ENCODE measurements at places on chromosomes 16 and 17.
A peak's percentile ranks its signal among the peaks of the same experiment; 100 is the strongest.

- no peak for DNase-seq
These were observed 152.5 kb downstream of the XYLT1 start for GRCh38 chr16:17318238-17318637.

DNA sequence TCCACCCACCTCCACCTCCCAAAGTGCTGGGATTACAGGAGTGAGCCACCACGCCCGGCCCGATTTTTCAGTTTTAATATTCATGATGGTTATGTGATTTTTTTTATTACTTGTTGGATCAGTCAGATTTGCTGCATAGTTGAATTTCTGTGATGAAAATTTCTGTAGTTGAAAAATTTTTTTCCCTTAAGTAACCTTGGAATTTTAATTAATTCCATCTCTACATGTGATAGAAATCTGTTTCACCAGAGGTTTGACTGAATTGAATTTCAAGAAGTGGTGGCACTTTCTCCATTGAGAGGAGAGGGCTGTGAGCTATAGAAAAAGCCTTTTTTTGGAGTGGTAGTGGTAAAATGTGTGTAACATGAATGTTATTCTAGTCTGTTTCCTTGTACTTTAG is 24.7 kb downstream of the WIPF2 start:
- no peak for DNase-seq

- DNase-seq, result no peak
These were observed 8.5 kb upstream of the ZFHX3 start for GRCh38 chr16:73056448-73056847.

DNA sequence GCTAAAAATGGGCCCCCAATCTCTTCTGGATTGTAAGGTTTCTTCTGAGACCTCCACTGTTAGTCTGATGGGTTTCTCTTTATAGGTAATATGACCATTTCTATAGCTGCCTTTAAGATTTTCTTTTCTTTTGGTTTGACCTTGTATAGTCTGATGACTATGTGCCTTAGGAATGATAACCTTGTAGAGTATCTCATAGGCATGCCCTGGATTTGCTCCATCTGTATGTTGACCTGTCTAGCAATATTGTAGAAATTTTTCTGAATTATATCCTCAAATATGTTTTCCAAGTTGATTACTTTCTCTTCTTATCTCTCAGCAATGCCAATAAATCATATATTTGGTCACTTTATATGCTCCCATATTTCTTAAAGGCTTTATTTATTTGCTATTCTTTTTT is 1403.8 kb upstream of the GOT2 start:
- no peak for DNase-seq

- no peak for DNase-seq
These were observed 373.5 kb downstream of the KCNJ2 start for GRCh38 chr17:70542876-70543275.

DNA sequence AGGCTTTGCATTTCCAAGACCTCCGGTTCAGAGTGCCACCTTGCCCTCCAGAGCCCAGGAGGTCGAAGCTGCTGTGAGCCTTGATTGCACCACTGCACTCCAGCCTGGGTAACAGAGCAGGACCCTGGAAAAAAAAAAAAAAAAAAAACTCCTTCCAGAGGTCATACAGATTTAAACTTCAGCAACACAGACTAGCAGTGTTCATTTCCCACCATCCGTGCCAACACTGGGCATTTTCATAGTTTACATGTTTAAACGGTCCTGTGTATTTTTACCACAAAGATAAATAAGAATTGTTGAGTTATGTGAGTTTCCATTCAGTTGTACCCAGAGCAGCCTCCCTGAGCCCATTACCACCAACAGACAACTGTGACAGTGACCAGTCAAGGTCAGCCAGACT is 50.4 kb downstream of the ZDHHC7 start:
- DNase-seq, result no peak

DNA sequence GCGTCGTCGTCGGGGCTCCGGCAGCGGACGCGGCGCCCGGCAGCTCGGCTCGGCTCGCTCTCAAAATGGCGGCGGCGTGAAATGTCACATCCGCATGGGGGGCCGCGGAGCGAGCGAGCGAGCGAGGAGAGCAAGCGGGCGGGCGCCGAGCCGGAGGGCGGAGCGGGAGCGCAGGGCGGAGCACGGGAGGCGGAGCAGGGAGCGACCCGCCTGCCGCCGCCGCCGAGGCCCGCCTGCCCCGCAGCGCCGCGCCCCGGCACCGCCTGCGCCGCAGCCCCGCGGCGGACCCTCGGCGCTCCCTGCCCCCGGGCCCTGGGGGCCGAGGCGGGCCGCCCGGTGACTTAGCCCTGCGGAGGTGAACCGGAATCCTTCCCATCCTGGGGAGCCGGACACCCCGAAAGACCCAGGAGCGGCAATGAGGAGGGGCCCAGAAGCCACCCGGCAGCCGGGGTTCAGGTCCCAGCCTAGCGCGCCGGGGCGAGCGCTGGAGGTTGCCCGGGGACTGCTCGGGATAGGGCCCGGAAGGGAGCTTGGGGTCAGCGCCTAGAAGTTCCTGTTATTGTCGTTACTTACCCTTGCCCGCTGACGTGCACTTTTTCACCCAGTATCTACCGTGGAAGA is at the start of gene USP7:
USP7 (minus strand) TSS at position 86 of the 621 bp plus-strand sequence. CDS start 621 bp downstream, outside the sequence.
- DNase-seq, result peak; percentile 92

DNA sequence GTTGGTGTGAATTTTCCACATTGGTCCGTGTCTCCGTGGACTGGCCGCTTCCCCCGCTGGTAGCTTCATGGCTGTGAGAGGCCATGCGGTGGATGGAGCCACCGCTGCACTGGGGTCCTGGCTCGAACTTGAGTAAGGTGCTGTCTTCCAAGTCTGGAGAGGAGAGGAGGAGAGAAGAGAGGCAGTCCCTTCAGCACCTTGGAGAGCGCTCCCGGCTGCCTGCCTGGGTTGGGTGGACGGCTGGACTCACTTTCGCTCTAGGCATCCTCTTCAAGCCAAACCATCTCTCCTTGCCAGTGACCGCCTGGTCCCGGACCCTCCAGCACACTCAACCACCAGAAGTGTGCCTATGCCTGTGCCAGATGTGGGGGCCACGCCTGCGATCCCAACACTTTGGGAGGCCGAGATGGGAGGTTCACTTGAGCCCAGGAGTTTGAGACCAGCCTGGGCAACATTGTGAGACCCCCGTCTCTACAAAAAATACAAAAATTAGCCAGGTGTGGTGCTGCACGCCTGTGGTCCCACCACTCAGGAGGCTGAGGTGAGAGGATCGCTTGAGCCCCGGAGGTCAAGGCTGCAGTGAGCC is 6.2 kb downstream of the JPH3 start:
- no peak for DNase-seq

GRCh38 chr16:17431012-17431411 is 39.7 kb downstream of the XYLT1 start:
- no peak for DNase-seq

- no peak for DNase-seq
These were observed 1.0 kb downstream of the HOXB2 start for GRCh38 chr17:48543854-48544348.

GRCh38 chr17:78716814-78717393 is 65.2 kb downstream of the CYTH1 start:
- DNase-seq, result peak; percentile 68

- no peak for DNase-seq
These were observed 46.3 kb downstream of the CYB5D2 start for GRCh38 chr17:4189280-4189679.

DNA sequence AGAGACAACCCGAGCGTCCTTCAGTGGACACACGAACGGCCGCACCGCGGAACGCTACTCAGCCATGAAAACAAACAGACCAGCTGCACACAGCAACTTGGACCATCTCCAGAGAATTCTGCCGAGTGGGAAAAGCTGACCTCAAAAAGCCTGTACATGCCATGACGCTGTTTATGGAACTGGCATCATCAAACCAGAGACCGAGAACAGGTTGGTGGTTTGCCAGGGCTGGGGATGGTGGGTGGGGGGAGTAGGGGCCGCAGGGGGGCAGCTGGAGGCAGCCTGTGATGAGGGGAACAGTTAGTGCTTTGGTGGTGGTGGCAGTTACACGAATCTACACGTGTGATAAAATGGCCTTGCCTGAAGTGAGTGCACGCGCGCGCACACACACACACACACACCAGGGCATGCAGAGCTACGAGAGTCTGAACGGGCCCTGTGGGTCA is 169.8 kb downstream of the LAT start:
- no peak for DNase-seq

DNA sequence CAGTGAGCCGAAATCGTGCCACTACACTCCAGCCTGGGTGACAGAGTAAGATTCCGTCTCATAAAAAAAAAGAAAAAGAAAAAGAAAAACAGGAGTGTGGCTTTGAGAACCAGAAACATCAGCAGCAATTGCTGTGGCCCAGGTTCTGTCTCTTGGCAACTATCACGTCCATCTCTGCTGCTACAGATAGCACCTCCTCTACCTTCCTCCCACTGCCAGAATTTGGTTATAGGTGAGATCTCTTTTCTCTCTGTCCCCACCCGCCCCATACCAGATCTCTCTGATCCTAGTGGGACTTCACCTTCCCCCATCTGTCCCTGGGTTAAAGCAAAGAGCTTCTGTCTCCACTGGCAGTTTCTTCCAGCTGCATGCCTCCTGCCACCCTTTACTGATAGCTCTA is 3.1 kb downstream of the TLCD2 start:
- DNase-seq, result no peak

GRCh38 chr16:53892155-53892554 is 188.2 kb downstream of the FTO start:
- peak; percentile 29 for DNase-seq

DNA sequence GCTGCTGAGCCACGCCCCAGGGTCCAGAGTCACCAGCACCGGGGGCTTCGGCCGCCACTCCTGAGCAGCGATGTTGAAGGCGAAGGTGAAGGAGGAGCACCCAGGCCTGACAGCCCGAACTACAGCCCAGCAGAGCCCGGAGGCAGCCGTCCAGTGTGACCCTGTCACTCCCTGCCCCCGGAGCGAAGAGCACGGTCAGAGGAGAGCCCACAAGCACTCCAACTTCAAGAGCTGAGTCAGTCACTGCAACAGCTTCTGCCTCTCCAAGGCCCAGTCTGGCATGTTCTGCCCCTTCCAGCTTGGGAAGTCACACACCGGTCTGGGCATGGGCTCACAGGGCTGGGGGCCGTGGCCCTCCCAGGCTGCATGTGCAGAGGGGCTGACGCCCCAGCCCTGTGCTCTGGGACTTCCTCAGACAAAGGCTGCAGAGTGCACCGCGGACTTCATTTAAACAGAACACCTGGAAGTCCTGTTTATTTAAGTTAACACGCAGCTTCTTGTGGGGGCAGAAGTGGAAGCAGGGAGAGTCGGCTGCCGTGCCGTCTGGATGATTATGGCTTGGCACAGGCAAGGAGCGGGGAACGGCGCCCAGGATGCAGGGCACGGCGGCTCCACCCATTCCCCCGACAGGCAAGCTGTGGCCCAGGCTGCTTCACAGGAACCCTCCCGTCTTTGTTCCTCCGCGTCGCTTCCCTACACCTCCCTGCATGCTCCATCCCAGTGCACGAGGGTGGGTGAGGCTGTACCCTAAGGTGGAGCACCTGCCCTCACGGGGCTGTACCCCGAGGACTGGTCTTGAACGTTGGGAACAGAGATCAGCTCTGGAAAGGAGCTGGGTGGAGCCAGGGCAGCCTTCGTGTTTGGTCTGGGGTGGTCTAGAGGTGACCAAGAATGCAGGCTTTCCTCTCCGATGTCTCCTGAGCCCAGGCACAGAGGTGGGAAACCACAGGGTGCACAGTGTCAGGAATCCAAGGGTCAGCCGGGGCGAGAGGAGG is 68.9 kb upstream of the METRNL start:
- no peak for DNase-seq

DNA sequence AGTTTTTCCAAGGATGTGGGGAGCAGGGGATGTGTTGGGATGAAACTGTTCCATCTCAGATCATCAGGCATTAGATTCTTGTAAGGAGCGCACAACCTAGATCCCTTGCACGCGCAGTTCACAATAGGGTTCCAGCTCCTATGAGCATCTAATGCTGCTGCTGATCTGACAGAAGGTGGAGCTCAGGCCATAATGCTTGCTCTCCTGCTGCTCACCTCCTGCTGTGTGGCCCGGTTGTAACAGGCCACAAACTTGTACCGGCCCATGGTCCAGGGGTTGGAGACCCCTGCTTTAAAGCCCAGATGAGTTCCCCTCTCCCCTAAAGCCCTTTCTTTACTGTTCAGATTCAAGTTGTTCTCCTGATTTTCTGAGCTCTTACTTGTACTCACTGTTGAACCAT is 44.8 kb downstream of the RNF135 start:
- no peak for DNase-seq

- DNase-seq, result no peak
These were observed 45.3 kb downstream of the COX4I1 start for GRCh38 chr16:85844786-85845185.

DNA sequence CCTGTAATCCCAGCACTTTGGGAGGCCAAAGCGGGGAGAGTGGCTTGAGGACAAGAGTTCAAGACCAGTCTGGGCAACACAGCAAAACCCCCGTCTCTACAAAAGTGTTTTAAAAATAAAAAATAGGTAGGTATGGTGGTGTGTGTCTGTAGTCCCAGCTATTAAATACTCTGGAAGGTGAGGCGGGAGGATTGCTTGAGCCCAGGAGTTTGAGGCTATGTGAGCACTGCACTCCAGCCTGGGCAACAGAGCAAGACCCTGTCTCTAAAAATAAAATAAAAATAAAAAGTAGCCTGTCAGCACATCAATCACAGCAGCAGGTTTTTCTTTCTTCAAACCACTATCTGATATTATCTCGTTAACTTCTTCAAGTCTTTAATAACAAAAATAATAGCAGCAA is 1.6 kb downstream of the USP31 start:
- no peak for DNase-seq

GRCh38 chr17:50596191-50597037 is 35.9 kb downstream of the CACNA1G start:
- no peak for DNase-seq

- DNase-seq, result no peak
These were observed 94.1 kb upstream of the SIAH1 start for GRCh38 chr16:48479329-48479728.

GRCh38 chr16:7689234-7689633 is 356.6 kb downstream of the RBFOX1 start:
- DNase-seq, result no peak

GRCh38 chr17:79220201-79220712 is 145.6 kb downstream of the ENGASE start:
- no peak for DNase-seq

DNA sequence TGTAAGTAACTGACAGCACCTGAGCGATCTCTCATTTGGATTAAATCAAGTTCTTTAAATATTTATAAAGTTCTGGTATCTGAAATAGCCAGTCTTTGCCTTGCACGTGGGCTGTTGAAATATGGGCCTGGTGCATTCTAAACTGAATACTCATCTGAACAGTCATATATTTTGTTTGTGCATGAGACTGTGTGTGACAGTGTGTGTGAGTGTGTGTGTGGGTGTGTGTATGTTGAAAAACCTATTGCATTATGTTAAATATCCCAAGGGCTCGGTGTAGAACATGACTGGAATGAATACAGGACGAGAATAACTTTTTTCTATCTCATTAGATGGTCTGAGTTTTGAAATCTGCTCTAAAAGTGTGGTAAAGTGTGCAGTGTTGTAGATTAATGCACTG is 82.4 kb upstream of the TOX3 start:
- no peak for DNase-seq

- DNase-seq, result no peak
These were observed 15.9 kb upstream of the CBX2 start for GRCh38 chr17:79761894-79762589.

- no peak for DNase-seq
These were observed 155.7 kb downstream of the SOCS1 start for GRCh38 chr16:11100239-11100750.

- peak; percentile 90 for DNase-seq
These were observed 1.2 kb downstream of the RTN4RL1 start for GRCh38 chr17:2023692-2024571.
